ENCODE measurements at places on chromosomes 3 and 15.

GRCh38 chr15:48974882-48975281 is 11.2 kb upstream of the SHC4 start:
- no peak for DNase-seq

DNA sequence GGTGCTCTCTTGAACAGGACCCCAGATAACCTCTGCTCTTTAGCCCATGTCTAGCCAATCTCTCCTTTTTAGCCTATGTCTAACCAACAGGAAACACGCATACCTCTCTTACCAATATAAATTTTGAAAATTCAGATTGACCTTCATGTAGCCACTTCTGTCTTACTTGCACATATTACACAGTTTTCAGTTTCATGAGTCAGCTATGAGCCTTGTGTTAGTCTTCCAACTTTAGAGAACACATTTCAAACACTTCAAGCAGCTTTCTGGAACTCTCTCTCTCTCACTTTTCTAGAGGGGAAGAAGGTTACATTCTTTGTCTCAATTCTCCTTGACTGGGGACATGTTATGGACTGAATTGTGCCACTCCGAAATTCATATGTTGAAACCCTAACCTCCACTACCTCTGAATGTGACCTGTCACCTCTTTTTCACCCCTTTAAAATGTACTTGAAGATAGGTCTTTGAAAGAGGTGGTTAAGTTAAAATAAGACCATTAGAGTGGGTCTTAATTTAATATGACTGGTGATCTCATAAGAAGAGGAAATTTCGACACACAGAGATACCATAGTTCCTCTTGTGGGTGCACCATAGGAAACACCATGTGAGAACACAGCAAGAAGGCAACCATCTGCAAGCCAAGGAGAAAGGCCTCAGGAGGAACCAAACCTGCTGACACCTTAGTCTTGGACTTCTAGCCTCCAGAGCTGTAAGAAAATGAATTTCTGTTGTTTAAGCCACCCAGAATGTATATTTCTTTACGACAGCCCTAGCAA is 480.3 kb upstream of the ALCAM start:
- DNase-seq, result no peak

DNA sequence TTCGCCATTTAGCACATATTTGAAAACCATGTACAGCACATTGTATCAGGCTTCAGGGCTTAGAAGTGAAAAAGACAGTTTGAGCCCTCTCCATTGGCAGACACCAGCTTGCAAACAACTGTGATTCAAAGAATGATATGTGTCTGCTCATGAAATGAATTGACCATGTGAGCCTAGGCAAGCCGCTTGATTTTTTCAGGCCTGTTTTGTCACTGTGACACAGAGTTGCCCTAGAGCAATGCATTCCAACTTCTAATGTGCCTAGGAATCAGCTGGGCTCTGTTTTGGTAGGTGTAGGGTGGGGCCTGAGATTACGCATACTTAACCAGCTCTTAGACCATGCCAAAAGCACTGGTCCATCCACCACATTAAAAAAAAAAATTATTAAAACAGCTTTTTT is 53.0 kb downstream of the ATP2C1 start:
- DNase-seq, result no peak

DNA sequence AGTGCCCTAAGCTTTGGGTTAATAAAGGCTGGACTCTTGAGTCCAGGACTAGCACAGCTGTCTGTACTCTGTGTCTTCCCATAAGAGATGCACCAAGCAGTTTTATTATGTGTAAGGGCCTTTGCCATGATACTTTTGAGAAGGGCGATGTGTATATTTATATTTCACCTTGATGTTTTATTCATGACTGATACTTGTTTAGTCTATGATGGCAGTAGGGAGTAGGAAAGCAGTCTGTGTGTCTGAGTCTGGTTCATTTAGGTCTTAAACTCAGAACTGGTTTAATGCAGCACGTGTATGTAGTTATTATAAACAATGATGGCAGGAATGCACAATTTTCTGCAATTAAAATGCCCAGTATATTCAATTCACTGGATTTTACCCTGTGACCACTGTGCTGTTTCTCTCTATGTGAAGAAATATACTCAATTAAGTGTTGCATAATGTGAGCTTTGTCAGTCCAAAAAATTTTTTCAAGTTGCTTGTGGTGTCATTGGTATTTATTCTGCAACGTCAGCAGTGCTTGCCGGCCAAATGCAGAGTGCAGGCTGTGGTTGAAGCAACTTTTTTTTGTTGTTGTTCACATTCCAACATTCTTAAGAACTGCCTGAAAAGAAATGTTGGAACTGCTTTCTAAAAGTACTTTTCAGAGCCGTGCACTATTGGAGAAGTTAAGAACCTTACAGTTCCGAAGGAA is 423.7 kb upstream of the SEMA6D start:
- DNase-seq, result no peak

GRCh38 chr3:134374791-134375581 is 739 bp upstream of the AMOTL2 start:
- no peak for DNase-seq

DNA sequence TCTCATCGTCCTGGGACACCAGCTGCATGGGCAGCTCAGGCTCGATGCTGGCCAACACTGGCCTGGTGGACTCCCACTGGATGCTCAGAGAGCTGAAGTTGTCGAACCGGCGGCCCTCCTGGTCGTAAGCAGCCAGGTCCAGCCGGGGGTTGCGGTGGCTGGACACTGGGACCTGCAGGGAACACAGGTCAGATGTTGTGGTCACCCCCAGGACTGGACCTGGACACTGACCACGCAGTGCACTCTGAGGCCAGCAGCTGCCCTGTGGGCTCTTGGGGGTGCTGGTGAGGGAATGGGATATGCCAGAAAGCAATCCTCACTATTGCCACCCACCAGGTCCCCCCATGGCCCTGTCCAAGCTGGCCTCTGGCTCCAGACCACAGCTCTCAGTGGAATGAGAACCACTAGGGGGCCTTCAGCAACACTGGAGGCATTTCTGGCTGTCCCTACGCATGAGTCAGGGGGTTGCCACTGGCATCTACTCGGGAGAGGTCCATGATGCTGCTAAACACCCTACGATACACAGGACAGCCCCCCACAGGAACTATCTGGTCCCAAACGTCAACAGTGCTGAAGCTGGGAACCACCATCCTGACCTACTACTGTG is 66.1 kb downstream of the NUP210 start:
- DNase-seq, result no peak

GRCh38 chr3:186852994-186853393 is 10.5 kb downstream of the ADIPOQ start:
- no peak for DNase-seq

DNA sequence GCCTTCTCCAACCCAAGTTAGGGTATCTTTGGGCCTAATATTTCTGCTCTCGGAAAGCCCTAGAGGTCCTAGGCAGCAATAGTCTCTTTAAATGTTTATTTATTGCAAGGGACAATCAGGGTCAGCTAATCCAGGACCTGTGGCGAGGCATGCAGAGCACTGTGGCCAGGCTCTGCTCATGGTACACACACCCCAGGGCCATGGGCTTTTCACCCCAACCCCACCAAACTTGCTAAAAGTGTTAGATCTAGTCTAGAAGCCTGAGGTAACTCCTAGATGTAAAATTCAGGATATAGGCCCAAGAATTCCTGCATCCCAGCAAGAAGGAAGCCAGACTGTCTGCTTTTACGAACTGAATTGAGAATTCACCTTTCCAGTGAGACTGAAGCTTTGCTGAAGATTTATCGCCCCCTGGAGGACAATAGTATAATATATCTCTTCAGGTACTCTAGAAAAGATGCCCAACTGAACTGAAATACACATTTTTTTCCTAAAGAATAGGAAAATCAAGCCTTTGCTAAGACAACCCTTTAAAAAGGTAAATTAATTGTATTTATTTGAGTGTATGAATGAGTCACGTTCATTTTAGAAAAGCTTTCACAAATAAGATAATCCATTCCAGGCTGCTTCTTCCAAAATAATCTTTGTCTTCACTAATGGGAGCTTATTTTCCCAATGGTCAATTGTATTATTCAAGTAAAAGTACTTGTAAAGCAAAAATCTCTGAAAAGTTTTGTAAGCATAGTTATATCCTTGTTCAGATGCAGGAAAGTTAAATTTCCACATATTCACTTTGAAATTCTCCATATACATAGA is 89.8 kb downstream of the LRRC3B start:
- DNase-seq, result no peak

DNA sequence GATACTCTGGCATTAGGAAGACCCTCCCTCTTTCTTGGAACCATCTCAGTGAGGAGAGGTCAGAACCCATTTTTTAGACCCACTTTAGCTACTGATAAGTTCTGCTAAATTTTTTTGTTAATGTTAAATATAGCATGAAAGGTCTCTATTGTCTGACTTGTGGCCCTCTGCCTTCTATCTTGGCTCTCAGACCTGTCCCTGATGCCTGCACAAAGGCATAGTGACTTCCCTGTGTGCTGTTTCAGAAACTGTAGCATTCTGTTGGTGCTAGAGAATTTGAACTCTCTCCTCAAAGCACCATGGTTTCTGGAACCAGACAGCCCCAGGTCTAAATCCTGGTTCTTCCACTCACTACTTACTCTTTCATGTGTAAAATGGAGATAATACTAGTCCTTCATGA is 15.4 kb downstream of the MAPKBP1 start:
- no peak for DNase-seq

DNA sequence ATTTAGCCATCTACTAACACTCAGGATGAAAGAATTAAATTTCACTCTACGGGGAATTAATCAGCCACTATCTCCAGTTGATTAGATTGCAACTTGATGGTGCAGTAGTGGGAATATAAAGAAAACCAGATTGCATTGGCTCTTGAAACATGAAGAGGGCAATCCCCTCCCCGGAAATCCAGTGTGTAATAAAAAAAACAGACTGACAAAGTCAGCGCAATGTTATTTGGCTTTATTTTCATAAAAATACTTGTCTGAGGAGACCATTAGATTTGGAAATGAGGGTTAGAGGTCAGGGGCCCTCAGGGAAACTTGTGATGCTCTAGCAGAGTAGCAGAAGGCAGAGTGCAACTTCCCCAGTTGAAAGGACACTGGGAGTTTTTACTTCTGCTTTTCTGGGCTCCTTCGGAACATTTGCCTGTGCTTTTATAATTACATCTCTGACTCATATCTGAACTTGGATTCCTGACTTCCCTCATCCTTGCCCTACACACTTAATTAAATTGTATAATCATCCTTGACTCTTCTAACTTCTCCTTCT is 326.8 kb downstream of the TUSC7 start:
- DNase-seq, result no peak

DNA sequence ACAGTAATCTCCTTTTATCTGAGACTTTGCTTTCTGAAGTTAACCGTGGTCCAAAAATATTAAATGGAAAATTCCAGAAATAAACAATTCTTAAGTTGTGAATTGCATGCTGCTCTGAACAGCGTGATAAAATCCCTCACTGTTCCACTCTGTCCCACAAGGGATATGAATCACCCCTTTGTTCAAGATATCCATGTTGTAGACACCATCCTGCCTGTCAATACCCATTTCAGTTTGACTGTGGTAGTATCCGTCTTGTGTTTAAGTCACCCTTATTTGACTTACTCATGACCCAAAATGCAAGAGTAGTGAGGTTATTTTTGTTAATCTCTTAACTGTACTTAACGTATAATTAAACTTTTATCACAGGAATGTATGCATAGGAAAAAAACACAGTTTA is 435.0 kb downstream of the SHQ1 start:
- no peak for DNase-seq

DNA sequence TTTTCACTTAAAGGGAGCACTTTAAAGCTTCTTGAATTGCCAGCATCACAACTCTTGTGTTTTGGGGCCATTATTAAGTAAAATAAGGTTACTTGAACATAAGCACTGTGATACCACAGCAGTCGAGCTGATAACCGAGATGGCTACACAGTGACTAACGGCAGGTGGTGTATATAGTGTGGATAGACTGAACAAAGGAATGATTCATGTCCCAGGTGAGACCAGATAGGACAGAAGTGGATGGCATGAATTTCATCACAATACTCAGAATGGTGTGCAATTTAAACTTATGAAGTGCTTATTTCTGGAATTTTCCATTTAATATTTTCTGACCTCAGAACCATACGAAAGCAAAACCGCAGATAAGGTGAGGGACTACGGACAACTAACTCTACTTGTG is 40.2 kb downstream of the PBRM1 start:
- DNase-seq, result no peak

DNA sequence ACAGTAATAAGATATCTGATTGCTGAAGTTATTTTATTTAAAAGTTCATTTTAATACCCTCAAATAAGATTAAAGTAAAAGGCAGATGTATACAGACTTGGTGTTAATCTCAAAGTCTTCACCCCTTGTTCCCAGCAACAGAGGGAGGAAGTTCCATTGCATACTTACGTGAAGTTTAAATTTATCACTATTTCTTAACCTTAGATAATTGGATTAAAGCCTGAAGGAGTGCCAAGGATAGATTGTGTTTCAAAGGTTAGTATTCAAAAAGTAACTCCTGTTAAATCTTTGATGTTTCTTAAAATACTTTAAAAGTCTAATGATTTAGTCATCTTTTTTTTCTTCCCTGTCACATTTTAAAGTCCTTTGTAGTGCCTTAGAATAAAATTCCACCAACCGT is 39.3 kb downstream of the ATP1B3 start:
- no peak for DNase-seq

- no peak for DNase-seq
Measured at GRCh38 chr3:148643389-148643840, 54.3 kb upstream of the AGTR1 start.

GRCh38 chr3:37935756-37936666 is 54.6 kb upstream of the VILL start:
- no peak for DNase-seq

DNA sequence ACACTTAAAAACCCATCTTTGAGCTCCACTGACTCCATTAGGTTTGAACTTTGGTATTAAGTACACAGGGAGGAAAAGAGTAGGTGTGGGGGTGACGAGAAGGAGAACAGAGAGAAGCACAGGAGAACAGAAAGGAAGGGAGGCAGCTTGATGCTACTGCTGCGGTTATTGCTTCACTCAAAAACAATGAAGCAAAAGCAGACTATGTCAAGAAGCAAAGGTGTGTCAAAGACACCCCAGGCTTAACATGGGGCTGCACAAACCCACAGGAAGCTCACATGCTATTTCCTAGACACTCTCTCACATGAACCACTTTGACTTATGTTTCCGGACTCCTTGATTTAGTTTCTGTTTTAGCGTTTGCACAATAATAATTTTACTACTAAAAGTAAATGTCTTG is 961.0 kb upstream of the CFAP20DC start:
- DNase-seq, result no peak

DNA sequence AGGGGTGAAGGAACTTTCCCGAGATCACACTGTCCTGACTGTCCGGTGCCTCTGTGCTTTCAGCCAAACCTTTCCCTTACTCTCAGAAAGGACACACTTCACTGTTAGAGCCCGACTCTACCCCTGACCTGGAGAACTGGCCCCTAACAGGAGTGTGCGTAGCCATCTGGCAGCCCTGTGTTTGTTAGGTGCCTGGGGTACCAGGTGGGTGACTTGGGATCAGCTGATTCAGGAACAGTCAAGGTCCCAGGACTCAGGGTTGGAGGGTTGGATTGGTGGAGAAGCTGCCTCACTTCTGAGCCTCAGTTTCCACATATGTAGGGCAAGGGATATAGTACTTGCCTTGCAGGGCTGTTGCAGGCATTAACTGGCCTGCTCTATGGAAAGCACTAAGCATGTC is 98.3 kb upstream of the SLC6A11 start:
- DNase-seq, result no peak

GRCh38 chr15:52144656-52145178 is 32.1 kb upstream of the BCL2L10 start:
- DNase-seq, result no peak

Data from cortex of kidney (tissue), 1 donor.